ENCODE measurements at places on chromosomes 1 and 21.
A peak's percentile ranks its signal among the peaks of the same experiment; 100 is the strongest.

DNA sequence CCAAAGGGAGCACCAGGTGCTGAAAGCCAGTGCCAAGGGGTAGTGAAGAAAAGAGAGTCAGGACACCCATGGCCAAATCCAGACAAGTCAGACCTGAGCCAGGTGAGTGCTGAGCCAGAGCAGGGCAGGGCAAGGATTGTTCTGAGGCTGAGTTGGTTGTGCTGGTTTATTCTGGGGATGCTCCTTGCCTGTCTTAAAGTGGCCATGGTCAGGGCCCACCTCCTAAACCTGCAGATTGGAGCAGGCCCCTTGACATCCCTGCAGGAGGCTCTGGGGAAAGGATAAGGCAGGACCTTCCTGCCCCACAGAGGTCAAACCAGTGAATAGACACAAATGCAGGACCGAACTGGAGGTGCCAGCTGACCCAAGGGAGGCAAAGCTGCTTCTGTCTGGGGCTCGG lies 138.4 kb downstream of the HIVEP3 start:
- no peak for DNase-seq

- DNase-seq = no peak
Measured at GRCh38 chr1:59408608-59409240, 111.8 kb downstream of the FGGY start.

DNA sequence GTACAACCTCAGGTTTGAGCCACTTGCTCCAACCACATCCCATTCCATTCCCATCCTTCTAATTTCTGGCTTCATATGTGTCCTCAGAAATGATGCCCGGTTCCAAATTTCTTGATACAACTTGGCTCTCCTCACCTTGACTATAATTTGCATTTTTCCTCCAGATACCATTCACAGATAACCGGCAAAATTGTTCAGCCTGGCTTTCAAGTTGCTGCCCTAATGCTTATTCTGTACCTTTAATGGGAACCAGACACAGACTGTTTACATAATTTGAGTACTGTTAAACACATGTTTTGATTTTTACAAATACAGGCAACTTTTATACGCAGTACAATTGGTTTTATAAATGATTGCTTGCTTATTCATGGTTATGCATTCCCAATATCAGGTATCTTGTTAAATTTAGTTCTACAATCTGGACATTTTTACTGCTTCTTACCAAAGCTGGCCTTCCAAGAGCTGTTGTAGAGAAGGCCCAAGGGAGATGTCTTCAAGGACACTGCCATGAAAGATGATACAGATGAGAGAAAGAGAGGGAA lies 649.5 kb upstream of the CAMK1G start:
- no peak for DNase-seq

GRCh38 chr1:10383630-10384029 lies 15.2 kb upstream of the PGD start:
- no peak for DNase-seq

DNA sequence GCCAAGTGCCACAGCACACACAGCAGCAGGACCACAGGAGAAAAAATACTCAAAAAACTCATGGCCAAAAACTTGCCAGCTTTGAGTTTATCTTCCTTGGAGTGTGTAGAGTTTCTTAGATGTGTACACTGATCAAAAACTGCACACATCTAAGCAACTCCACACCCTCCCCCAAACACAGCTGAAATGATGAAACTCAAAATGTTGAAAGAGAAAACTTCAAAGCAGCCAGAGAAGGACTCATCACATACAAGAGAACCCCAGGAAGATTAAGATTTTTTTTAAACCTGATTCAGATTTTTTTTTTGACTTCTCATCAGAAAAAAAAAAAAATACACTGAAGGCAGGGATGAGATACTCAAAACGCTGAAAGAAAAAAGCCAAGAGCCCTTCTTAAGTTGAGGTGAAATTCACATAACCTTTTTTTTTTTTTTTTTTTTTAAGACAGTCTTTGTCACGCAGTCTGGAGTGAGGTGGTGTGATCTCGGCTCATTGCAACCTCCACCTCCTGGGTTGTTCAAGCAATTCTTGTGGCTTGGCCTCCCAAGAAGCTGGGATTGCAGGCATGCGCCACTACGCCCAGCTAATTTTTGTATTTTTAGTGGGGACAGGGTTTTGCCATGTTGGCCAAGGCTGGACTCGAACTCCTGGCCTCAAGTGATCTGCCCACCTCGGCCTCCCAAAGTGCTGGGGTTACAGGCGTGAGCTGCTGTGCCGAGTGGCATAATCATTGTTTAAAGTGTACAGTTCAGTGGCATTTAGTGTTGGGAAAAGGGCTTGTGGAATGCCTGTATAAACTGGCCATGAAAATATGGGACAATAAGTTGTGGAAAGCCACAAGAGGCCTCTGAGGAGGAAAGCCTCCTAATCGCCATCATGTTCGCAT lies 20.9 kb upstream of the PDXK start:
- DNase-seq = no peak

DNA sequence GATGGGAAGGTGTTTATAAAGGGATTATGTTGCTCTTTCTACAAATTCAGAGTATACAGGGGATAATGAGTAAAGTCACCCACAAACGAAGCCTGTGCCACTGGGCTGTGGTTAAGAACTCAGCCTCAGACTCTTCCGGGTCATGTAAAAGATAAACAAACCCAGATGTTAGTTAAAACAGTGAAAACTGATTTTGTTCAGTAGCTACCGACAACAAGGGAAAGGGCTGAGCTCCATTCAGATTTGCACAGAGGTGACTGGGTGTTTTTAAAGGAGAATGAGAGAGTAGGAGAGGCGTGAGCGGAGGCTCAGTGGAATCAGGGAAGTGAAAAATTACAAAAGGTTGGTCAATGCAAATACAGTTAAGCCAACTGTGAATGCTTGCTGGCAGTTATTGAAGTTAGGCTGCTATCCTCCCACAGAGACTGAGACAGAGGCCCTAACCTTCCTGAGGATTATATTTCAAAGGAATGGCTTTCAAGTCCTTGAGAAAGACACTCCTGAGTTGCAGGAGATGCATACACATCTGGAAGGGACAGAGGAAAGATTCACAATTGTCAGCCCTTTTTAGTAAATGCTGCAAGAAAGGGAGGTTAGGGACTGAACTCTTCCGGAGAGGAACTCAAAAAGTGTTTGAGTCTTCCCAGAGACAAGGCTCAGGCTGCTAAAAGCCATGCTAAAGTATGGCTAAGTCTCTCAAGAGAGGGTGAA lies 29.9 kb upstream of the SAMD13 start:
- DNase-seq = no peak

GRCh38 chr1:36851595-36851994 lies 182.7 kb downstream of the GRIK3 start:
- DNase-seq = no peak

DNA sequence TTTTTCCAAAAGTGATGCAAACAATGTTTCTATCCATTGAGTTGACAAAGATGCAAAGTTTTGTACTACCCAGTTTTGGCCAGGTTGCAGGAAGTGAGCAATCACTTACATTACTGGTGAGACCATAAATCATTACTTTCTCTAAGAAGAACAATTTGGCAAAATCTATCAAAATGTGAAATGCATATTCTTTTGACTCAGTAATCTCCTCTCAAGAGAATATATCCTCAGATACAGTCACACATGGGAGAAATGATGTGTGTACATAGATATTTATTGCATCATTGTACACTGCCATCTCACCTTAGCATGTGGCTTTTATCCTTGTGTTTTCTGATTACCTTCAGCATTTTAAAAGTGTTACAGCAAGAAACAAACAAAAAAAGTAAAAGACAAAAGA lies 52.4 kb upstream of the FMO3 start:
- DNase-seq = no peak

DNA sequence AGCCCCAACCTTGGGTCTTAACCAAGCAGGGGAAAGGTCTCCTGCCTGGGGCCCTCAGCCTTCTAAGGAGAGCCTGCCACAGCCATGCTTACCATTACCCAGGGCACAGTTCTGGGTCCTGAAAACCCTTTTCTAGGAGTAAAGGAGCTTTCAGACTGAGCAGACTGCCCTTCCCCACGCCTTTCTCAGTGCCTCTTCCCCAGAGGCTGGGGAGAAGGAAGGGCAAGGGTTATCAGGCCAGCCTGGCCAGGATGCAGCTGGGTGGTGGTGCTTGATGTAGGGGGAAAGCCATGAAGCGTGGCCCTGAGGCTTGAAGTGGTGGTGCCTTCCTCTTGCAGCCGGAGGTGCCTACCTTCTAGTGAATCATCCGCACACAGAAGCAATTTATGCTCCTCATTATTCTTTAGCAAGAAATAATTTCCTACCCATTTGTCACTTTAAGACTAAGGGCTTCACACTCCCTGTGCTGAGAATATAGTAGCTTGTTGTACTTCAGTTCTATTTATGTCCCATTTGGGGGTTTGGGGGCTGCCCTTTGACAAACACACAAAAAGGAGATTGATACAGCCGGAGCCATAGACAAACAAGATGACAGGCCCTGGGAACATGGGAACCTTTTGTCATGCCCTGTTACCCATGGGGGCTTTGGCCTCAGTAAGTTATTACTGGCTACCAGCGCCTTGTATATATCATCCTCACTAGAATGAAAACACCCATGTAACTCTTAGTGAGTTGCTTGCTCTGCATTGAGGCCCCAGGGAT lies 40.7 kb downstream of the MAN1C1 start:
- peak; percentile 43 for DNase-seq

DNA sequence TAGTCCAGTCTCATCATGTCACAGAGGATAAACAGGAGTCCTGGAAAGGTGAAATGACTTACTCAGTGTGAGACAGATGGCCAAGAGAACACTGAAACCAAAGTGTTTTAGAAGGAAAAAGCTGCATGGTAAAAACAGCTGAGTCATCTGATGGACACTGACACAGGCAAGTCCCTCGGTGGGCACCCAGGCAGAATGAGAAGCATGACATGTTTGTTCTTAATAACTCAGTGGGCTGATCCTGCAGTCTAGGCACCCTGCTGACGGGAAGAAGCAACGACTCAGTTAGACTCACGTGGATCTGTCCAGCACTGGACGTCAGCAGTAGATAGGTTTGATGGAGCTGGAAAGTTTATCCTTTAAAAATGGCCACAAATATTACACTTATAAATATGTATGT lies 116.9 kb downstream of the RGS7 start:
- no peak for DNase-seq

GRCh38 chr1:186831168-186831567 lies 2.4 kb downstream of the PLA2G4A start:
- DNase-seq = no peak

DNA sequence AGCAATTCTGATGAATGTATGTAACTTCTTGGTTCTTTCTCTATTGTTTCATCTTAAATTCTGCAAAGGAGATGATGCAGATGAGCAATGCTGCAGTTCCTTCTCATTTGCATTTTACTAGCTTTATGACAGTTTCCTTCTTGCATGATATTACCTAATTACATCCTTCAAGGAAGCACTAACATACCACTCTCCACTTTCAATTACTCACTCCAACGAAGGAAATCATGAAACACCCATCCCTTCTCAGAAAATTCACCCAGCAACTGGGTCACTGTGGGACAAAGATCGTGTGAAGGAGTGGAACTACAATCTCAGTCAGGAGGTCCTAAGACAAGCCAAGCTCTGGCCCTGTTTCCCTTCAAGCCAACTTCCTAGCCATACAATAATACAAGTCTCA lies 142.3 kb downstream of the CHD1L start:
- no peak for DNase-seq

DNA sequence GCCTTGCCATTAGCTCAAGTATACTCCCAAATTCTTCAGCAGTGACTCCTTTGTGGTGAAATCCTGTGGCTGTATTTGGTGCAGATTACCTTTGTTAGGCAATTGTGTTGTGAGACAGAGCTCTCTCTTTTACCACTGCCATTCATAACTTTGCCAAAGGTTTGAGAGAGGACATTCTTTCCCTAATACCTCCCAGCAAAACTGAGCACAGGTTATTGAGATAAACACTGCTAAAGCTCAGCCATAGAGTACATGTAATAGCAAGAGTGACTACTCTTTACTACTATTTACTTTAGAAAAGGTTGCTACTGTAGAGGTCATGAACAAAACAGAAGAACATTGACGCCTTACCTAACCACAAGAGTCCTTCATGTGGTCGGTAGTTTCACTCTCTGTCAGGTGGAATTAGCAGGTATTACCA lies 514.0 kb upstream of the ADAMTS5 start:
- DNase-seq = no peak

DNA sequence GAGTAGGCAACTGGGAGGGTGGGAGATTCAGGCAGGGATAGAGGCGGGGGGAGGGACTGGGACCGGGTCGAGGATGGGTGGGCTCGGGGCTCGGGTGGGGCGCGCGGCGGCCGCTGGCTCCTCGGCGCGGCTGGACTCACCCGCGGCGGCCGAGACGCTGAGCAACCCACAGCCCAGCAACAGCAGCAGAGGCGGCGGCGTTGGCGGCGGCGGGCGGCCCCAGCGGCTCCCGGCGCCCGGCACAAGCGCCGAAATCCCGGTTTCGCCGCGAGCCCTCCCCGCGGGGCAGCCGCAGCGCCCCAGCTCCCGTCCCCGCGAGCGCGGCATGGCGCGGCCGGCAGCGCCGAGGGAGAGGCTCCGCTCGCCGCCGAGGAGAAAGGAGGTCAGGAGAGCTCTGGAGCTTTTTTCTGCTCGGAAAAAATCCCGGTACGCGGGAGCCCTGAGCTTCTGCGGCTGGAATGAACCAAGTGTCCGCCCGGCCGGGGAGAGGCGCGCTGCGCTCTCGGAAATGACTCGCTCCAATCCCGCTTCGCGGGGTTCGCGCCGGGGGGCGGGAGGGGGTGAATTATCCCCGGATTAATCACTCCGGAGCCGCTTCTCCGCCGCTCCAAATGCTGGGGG lies at the start of gene CSMD2:
Gene CSMD2, minus strand, starts transcription at position 460 of the 621 bp plus-strand sequence. Its CDS starts 133 bp downstream, at position 327.
- DNase-seq = no peak
